HEK293T (cell line): ENCODE measurements at places on chromosomes 11 and 22.

GRCh38 chr11:6695377-6695776 is 12.2 kb upstream of the MRPL17 start:
- DNase-seq = no peak

DNA sequence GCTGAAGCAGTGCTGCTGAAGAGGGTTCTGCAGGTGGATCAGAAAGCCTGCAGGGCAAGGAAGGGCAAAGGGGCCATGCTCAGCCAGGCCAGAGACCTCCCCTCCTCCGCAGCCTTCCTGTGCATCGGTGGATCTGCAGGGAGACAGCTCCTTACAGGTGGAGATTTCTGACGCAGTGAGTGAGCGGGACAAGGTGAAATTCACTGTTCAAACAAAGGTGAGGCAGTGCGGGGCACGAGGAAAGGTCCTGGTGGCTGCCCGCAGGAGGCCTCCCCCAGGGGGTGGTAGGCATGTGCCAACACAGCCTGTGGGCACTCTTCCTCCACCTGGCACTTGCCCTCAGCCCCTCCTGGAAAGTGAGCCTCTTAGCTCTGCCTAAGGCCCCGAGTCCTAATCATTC is 8.6 kb downstream of the CFL1 start:
- DNase-seq = no peak

DNA sequence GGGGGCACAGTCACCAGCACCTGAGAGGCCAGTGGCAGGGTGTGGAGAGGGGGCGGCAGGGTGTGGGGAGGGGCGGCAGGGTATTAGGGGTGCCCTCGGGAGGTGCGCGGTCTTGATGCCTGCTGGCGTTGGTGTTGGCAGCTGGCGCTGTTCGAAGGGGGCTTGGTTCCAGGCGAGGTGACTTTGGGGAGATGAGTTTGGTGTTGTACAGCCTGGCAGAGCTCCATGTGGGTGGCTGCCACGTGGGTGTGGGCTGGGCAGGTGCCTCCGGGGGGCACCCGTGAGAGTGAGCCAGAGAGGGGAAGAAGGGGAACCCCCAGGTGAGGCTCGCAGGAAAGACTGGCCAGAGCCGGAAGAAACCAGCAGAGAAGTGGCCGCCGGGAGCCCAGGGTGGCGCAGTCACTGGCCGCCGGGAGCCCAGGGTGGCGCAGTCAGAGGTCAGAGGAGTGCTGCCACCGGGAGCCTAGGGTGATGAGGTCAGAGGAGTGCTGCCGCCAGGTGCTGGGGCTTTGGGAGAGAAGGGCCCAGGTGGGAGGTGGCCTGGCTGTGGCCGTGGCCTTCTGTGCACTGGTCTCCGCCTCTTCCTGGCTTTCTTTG is 44.7 kb downstream of the MUC6 start:
- no peak for DNase-seq

- DNase-seq = no peak
Measured at GRCh38 chr11:111465400-111465799, 46.8 kb downstream of the BTG4 start.

- DNase-seq = no peak
Measured at GRCh38 chr11:83152264-83152663, 4.7 kb upstream of the PCF11 start.

DNA sequence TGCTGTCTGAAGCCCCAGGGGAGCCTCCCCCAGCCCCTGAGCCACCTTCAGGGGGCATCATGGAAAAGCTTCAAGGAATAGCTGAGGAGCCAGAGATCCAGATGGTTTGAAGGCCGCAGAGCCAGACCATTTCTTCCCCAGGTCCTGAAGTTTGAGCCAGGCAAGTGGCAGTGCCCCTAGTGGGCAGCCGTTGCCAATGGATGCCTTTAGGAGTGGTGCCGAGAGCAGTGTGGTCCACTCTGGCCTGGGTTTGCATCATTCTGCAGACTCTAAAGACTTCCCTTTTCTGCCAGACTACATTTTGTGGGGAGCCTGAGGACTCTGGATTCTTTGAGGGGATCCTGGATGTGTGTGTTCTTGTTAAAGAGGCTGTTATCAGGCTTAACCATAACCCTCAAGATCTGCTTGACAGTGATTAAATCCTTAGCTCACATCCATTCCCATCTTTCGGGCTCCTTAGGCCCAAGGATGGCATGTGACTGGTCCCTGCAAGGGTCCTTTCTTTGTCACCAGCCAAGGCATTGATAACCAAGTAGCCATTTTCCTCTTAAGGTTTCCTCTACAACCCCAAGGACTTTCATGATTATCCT is 13.1 kb downstream of the HINFP start:
- no peak for DNase-seq

DNA sequence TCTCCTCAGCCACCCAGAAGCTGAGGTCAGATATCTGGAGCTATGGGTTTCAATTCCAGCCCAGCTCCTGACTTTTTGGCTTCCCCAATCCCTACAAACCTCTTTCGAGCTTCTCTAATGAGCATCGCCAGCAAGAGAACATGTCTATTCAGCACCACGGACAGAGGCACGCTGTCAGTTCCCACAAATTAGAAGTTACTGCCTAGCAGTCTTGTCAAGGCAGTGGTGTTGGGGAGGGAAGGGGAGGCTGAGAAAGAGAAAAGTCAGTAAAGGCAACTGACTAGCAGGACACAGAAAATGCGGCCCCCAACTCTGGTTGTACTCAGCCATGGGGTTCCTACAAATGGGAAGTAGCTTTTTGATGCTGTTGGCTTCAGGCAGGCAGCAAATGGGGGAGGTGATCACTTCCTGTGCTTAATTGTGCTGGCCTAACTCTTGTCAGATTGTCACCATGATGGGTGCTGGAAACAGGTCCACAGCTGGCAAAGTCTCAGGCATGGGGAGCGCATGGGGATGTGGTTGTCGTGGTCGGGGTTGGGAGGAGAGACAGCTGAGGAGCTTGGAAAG is 205.9 kb downstream of the ST3GAL4 start:
- peak; percentile 61 for DNase-seq

GRCh38 chr11:3962406-3962840 is 107.0 kb downstream of the STIM1 start:
- DNase-seq = no peak

DNA sequence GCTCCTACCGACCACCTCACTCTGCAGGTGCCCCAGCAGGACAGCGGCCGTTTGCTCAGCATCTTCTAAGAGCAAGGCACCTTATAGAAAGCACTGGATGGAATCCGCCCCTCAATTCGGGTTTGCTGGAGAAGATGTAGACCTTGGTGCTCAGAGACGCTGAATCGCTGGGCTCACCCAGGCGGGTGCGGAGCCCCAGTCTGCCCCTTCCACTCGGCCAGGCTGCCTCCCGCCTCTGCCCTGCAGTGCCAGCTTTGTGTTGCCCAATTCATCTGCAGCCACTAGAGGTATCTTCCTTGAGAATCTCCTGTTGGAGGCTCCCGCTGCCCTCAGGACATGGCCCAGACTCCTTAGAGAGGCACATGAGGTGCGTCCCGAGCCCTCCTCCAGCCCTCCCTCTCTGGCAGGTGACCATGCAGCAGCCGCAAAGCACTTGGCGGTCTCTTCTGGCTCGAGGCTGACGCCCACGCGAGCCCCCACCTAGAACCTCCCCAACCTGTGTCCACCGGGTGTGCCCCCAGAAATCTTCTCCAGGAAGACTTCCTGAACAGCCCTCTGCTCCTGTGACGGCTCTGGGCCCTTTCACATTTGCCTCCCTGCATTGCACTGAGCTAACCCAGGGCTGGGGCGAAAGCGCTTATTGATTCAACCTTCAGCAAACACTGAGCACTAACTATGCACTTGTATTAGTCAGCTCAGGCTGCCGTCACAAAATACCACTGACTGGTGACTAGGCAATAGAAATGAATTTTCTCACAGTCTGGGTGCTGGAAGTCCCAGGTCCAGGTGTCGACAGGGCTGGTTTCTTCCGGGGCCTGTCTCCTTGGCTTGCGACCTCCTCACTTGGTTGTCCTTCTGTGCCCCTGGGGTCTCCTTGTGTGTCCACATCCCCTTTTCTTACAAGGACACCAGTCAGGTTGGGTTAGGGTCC is 117.5 kb downstream of the WNT7B start:
- no peak for DNase-seq

- DNase-seq = no peak
Measured at GRCh38 chr11:29184939-29185890, 831.6 kb downstream of the KCNA4 start.

DNA sequence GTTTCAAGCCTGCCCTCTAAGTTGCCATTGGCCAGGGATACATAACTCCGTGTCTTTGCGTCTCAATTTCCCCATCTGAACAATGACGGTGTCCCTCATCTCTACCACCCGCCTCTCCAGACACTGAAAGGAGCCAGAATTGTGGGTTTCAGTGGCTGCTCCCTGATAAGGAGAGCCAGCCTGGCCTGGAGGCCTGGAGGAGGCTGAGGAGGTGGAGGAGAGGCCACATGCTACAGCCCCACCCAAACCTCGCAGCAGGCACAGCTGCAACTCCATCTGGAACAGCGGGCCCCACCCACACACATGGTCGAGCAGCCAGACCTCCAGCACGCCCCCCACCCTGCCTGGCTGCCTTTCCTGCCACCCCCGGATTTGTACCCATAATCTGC is 34.4 kb upstream of the CD82 start:
- no peak for DNase-seq

DNA sequence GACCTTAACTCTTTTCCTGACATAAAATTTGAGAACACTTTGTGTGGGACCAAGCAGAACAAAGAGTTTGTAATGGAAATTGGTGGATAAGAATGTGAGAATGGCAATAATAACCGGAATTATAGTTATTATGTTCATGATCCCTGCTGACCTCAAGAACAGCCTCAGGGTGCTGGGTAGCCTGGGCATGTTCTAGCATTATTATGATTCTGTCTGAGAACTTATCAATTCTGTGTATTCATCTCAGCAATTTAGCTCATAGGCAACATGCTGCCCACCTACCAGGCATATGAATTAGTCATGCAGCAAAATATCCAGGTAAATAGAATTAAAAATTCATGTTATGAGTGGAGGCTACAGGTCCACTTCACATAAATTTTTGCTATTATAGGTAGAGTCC is 61.9 kb downstream of the CTSC start:
- no peak for DNase-seq

GRCh38 chr22:42959576-42960509 is 55.1 kb downstream of the PACSIN2 start:
- DNase-seq = peak; percentile 63

DNA sequence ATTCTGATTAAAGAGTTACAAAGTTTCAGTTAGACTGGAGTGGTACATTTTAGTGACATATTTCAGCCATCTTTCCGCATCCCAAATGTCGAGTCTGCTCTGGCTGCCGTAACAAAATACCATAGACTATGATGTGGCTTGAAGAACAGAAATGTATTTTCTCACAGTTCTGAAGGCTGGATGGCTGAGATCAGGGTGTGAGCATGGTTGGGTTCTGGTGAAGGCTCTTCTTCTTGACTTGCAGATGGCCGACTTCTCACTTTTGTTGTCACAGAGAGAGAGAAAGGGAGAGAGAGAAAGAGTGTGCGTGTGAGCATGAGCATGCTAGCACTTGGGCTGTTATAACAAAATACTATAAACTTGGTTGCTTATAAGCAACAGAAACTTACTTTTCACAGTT is 335.4 kb upstream of the RAG2 start:
- no peak for DNase-seq

- no peak for DNase-seq
Measured at GRCh38 chr11:31005202-31005601, 364.3 kb downstream of the DCDC1 start.

DNA sequence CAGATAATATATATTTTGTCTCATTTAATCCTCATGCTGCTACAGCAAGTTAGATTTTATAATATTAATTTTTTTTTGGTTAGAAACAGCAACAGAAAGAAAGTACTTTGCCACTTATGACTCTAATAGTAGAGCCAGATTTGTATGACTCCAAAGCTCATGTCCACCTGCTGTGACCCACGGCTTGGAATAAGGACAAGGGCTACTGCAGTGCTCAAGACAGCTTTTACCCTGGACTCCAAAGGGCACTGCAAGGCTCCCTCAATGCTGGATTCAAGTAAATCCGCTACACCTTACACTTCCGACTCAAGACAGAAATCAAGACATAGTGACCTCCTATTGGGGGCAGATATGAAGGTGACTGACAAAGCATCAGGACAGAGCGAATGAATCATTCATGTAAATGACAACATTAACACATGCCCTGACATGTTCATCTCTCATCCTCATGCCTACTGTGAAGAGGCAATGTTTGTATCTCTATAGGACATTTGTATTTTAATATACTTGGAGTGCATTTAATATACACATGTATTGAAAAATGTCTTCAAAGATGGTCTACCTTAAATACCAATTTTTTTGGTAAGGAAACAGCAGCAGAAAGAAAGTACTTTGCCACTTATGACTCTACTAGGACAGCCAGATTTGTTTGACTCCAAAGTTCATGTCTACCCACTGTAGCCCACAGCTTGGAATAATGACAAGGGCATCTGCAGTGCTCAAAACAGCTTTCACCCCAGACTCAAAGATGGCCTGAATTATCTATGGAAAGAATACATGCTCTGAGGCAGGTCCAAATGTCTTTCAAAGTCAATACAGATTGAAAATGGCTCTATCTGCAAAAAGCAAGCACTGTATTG is 375.6 kb upstream of the CCDC90B start:
- no peak for DNase-seq

DNA sequence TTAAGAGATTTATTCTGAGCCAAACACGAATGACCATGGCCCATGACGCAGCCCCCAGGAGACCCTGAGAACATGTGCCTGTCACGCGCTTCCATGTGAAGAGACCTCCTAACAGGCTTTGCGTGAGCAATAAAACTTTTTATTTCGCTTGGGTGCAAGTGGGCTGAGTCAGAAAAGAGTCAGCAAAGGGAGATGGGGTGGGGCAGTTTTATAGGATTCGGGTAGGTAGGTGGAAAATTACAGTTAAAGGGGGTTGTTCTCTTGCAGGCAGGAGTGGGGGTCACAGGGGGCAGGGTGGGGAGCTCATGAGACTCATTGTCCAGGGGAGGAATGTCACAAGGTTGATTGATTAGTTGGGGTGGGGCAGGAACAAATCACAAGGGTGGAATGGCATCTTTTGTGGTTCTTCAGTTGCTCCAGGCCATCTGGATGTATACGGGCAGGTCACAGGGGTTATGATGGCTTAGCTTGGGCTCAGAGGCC is 77.2 kb upstream of the FTH1 start:
- no peak for DNase-seq

GRCh38 chr11:10762185-10762584 is 11.1 kb downstream of the CTR9 start:
- DNase-seq = no peak

DNA sequence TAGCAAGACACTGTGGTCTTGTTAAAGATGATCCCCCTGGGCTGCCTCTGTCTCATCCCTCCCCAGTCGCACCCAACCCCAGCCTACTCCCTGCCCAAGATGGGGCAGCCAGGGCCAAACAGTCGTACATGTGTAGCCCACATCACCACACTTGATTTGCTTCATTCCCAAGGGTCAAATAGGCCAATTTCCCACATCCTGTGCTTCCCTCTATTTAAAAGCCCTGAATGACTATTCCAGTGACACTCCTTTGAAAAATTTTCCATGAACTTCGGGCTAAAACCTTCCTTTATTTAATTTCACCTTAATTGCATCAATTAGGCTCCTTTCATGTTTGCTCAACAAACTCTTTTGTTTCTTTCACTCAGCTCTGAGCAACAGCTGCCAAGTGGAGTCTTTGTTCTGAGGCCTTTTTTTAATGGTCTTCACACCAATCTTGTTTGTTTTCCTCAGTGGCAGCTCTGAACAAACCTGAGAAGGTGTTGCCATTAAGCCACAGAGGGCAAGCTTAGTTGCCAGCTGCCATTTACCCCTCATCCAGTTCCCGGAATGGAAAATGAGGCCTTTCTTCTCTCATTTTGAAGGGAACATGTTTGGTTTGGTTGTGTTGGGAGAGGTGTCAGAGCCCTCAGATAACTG is 126.9 kb downstream of the APIP start:
- no peak for DNase-seq

- no peak for DNase-seq
Measured at GRCh38 chr11:132864811-132865576, 667.3 kb downstream of the OPCML start.

GRCh38 chr11:78061088-78061920 is 2.4 kb upstream of the THRSP start:
- no peak for DNase-seq
